Cardiac fibroblast (primary cell): ENCODE measurements at places on chromosomes 12 and 14.

GRCh38 chr14:44896275-44897040, 65.3 kb downstream of the KLHL28 start:
- no peak for DNase-seq

GRCh38 chr14:104735830-104736642, 12.0 kb downstream of the ADSS1 start:
- DNase-seq = peak; percentile 81

DNA sequence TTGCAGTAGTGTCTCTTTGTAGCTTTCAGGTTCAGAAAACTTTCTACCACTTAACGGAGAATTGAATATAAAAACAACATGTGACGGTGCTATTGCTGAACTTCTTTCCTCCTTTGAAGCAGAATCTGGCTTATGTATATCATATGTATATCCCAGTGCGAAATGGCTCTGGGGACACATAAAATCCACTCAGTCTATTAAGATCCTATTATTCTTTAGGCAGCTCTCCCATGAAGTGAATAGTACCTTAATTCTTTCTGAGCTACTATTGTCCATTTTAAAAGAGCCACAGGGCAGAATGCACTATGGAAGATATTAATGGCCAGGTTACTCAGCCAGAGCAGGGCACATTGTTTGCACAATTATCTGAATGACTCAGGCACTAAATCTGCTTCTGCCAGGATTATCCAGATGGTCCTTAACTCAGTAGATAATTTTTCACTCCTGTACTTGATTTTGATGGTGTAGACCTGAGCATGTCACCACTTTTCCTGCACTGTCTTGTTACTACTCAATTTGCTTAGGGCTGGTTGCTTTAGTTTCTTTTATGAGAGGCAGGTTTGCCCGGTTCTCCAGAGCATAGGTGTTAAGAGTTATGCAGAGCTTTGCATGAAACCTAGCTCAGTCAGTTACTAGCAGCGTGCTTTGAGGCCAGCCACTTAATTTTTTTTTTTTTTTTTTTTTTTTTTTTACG, 5.5 kb downstream of the CNTN1 start:
- DNase-seq = no peak

GRCh38 chr14:67814821-67815220, 1.6 kb downstream of the ZFYVE26 start:
- DNase-seq = no peak

GRCh38 chr12:113220593-113221180, 577 bp upstream of the TPCN1 start:
- DNase-seq = no peak

DNA sequence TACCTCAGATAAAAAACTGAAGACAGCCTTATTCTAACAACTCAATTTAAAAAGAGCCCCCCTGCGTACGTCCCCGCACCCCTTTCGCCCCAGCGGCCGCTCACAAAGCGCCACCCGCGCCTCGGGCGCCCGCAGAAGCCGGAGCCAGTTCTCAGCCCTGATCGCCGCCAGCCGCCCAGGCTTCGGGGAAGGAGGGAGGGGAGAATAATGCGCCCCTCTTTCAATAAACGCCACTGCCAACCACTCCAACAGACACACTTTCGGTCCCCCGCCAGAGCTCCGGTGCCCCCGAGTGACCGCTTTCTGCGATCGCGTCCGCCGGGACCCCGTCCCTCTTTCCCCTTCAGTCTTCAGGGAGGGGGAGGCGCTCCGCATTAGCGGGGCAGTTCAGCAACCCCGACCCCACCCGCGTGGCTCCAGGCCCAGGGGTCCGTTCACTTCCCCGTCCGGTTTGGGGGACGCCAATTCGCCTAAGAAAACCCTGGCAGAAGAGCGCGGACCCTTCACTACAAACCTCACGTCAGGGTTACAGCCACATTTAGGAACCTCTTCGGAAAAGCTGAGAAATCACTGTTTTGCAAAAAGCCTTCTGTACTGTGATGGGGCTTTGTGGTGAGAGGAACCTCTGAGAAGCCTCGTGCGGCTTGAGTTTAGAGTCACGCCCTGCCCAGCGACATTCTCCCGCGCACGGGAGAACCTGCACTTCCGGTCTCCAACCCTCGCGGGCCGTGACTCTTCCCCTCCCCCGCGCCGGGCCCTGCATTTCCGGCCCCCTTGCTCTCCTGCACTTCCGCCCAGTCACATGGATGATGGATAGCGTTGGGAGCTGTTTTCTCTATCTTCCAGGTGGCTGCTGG, 18.7 kb downstream of the FOXG1 start:
- no peak for DNase-seq
